T-helper 1 cell (primary cell): ENCODE measurements at places on chromosomes 16 and 17.
A peak's percentile ranks its signal among the peaks of the same experiment; 100 is the strongest.

- no peak for DNase-seq
Observed at GRCh38 chr16:79969458-79969857, 368.9 kb upstream of the MAF start.

DNA sequence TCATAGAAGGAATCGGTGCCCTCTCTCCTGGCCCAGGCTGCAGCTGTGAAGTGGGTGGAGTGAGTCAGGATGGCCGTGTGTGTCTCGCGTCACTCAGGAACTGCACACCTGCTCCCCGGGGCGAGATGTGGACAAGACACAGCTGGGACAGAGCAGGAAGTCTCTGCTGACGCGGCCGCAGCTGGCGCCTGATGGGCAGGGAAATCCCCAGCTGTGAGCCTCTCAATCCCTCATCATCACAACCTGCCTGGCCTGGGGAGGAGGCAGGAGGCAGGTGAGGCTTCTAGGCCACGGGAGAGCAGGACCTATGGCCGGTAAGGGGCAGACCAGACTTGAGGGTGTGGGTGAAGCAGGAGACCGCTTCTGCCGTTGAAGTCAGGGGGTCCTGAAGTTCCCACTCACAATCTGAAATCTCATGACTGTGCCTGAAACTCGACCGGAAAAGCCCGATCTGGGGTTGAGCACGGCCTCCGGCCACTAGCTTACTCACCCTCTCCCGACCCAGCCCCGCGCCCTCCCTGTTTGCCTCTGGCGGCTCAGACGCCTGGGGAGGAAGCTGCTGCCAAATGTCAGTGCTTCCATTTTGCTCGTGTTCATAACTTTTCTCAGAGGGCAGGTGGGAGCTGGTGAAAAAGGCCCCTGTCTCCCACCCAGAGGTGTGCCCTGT lies 1.1 kb upstream of the TRPV3 start:
- peak; percentile 49 for DNase-seq

DNA sequence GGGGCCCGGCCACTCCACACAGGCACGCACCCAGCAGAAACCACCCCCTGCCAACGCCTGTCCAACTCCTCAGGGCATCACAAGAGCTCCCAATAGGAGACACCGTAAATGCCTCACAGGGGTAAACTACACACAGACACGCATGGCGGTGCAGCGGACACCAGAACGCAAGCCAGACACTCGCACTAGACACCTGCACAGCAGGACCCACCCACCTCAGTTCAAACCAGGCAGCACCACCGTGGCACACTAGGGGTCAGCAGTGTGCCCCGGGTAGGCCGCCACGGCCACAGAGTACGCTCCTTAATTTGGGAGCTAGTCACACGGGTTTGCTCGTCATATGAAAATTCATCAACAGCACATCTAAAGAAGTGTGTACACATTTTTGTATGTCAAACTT lies 3.4 kb downstream of the SLC38A10 start:
- peak; percentile 57 for DNase-seq

- no peak for DNase-seq
Observed at GRCh38 chr17:1640329-1641064, 5.0 kb downstream of the SCARF1 start.
